ENCODE measurements at places on chromosomes 2 and 18. TPM values are rescaled to one million over a fixed set of nuclear protein-coding genes. Genes with fewer than 3 reads are reported as not detected.

GRCh38 chr2:215832791-215833190, 180.6 kb downstream of the MREG start:
- peaks cover 31% of the 10 kb centered on the region for H3K4me1 ChIP-seq
- DNase-seq, result no peak
- H3K27ac ChIP-seq, result no peak overlapping the region
- H3K4me3 ChIP-seq, result no peak overlapping the region
- no peaks in the 10 kb centered on the region for H3K36me3 ChIP-seq

GRCh38 chr2:44543773-44544725, 182.3 kb downstream of the CAMKMT start:
- no peak overlapping the region for H3K4me3 ChIP-seq
- H3K36me3 ChIP-seq, result no peaks in the 10 kb centered on the region
- no peak overlapping the region for H3K27ac ChIP-seq
- H3K27me3 ChIP-seq, result no peaks in the 10 kb centered on the region
- no peak for DNase-seq
- H3K4me1 ChIP-seq, result peaks cover 13% of the 10 kb centered on the region

DNA sequence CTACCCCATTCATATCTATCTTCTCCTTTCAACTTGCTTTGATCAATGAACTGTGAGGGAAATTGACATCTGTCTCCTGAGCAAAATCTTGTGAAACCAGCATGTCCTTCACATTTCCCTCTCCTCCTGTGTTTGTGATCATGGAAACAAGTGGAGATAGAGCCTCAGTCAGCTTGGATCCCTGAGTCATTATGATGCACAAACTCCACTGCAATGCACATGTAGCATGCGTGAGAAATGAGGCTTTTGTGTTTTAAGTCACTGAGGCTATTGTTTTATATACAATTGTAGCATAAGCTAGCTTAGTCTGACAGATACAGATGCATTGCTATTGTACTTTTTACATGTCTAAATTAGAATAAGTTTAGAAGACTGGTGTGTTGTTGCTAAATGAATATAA, 85.2 kb upstream of the HNMT start:
- H3K36me3 ChIP-seq, result no peaks in the 10 kb centered on the region
- no peaks in the 10 kb centered on the region for H3K27me3 ChIP-seq
- no peaks in the 10 kb centered on the region for H3K4me1 ChIP-seq
- no peak for DNase-seq

- H3K4me1 ChIP-seq, result peaks cover 13% of the 10 kb centered on the region
- no peaks in the 10 kb centered on the region for H3K36me3 ChIP-seq
- no peak for DNase-seq
- no peak overlapping the region for H3K27ac ChIP-seq
- H3K4me3 ChIP-seq, result peak overlapping the region; percentile 3
Observed at GRCh38 chr2:217127744-217128143, 267.9 kb upstream of the TNP1 start.

DNA sequence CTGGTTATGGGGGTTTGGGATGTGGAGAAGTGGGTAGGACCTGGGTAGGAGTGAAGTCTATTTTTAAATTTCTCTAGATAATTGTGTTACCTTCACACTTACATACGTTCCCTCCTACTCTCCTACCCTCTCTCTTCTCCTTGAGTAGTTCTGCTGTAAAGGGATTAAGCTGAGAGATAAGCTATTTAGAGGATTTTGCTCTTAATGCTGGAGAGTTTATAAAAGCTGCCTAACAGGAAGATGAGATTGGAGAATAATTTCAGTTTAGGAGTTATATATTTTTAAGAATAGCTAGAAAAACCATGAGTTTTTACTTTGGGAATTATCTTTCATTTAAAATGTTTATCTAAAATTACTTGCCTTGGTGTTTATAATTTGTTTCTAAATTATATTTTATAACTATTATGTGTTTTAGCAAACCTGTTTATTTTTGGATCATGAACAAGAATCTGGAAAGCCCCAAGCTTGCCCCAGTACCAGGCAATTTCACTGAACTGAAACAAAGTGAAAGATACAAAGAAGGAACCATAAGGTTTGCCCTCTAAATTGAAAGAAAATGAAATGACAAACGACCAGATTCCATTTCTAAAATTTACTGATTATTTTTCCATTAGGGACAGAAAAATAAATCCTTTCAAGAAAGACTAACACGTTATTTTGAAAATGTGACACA, 101.5 kb downstream of the ZNF532 start:
- H3K27ac ChIP-seq, result no peak overlapping the region
- H3K4me1 ChIP-seq, result peaks cover 16% of the 10 kb centered on the region
- no peak overlapping the region for H3K4me3 ChIP-seq
- H3K36me3 ChIP-seq, result peaks cover 50% of the 10 kb centered on the region

GRCh38 chr2:56195563-56195962, 11.8 kb downstream of the CCDC85A start:
- peaks cover 3% of the 10 kb centered on the region for H3K36me3 ChIP-seq
- peaks cover 20% of the 10 kb centered on the region for H3K27me3 ChIP-seq
- no peak overlapping the region for H3K27ac ChIP-seq
- no peaks in the 10 kb centered on the region for H3K4me1 ChIP-seq

DNA sequence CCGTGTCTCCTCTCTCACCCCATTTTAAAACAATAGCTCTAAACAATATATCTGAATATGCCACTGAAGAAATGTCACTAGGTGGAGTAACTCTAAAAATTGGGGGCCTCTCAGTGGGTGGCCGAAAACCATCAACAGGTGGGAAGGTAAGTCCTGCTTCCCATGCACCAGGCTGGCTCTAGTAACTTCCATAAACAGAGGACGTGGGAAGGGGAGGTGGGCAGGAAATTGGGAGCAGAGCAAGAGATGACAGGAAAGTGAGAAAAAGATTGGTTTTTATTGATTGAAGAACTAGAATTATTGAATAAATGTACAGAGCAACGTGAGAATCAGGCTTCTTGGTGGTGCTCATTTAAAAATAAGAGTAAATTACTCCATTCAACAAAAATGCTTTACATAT, 170.4 kb downstream of the SOCS6 start:
- no peak overlapping the region for H3K27ac ChIP-seq
- H3K36me3 ChIP-seq, result no peaks in the 10 kb centered on the region
- H3K27me3 ChIP-seq, result peaks cover 20% of the 10 kb centered on the region
- DNase-seq, result no peak
- peaks cover 1% of the 10 kb centered on the region for H3K4me1 ChIP-seq

DNA sequence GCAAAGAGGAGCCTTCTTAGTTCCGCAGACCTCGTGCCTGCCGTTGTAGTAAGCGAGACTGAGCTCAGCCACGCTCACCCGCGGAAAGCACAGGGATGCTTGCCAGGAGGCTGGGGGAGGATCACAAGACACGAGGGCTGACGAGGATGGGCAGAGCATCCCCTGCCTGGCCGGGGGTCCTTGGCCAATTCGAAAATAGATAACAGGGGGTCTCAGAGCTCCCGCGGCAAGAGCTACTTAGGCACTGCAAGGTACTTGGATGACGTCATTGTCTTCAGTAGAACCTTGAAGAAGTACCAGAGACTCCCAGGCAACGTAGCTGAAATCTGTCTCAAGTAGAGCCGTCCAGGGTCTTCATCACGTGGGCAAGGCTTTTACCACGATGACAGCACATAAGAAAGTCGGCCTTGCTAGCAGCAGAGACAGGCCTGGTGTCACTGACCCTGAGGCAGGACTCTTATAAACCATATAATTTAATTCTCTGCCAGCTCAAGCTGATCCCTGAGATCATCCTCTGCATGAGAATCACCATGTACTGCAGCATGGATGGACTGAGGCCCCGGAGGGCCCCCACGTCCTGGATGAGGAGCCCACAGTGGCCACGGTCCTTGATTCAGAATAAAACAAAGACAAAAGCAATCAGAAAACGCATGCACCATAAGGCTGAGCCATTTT, 81.9 kb downstream of the TMEM18 start:
- no peak for DNase-seq
- H3K27me3 ChIP-seq, result no peaks in the 10 kb centered on the region
- no peaks in the 10 kb centered on the region for H3K36me3 ChIP-seq
- H3K4me3 ChIP-seq, result no peak overlapping the region
- peaks cover 23% of the 10 kb centered on the region for H3K4me1 ChIP-seq

DNA sequence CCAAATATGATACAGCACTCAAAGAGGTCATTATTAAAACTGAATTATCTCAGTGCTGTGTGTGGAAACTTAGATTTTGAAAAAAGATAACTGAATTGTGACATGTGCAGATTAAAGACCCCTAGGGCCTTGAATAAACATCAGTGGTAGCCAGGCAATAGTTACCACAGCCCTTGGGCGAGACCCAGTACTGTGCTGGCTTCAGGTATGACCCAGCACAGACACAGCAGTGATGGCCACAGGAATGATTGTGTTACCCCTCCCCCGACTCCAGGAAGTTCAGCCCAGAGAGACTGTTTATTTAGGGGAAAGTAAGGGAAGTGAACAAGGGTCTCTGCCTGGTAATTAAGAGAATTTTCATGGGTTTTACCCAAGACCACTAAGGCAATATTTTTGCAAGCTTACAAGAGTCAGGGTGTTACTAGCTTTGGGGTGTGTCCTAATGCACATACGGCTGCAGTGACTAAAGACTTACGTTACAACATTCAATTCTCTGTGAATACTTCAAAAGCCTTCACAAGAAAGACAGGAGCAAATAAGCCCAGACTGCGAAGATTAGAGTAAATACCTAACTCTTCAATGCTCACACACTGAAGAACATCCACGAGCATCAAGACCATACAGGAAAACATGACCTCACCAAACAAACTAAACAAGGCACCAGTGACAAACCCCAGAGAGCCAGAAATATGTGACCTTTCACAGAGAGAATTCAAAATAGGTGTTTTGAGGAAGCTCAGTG, 28.2 kb upstream of the ITGAV start:
- no peaks in the 10 kb centered on the region for H3K27me3 ChIP-seq
- peaks cover 11% of the 10 kb centered on the region for H3K4me1 ChIP-seq
- DNase-seq, result no peak
- no peak overlapping the region for H3K4me3 ChIP-seq
- peak overlapping the region; percentile 7 for H3K27ac ChIP-seq

- no peak for DNase-seq
- no peak overlapping the region for H3K27ac ChIP-seq
- H3K4me1 ChIP-seq, result no peaks in the 10 kb centered on the region
- H3K36me3 ChIP-seq, result no peaks in the 10 kb centered on the region
- no peaks in the 10 kb centered on the region for H3K27me3 ChIP-seq
- no peak overlapping the region for H3K4me3 ChIP-seq
Observed at GRCh38 chr2:58019229-58019628, 27.4 kb upstream of the VRK2 start.

DNA sequence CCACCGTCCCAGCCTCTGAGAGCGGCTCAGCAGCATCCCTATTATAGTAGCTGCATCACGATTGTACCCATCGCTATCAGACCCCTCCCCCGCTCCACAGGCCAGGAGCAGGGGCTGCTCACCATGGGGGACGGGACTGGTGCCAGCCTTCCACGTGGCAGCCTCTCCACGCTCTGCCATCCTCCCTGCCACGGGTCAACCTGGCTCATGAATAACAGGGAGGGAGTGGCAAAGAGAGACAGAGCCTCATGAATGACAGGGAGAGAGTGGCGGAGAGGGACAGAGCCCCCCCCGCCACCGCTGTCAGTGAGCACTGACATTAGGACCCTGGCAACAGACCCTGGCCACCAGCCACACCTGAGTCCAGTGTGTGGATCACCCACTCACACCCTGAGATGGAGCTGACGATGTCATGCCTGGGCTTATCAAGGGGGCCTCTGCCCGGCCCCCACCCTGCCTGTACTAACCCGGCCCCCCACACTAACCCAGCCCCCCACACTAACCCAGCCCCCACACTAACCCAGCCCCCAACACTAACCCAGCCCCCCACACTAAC, 16.9 kb downstream of the CROCC2 start:
- H3K4me3 ChIP-seq, result no peak overlapping the region
- no peaks in the 10 kb centered on the region for H3K36me3 ChIP-seq
- DNase-seq, result no peak

GRCh38 chr2:100230754-100231153, 88.4 kb upstream of the AFF3 start:
- no peaks in the 10 kb centered on the region for H3K36me3 ChIP-seq
- no peak for DNase-seq
- peaks cover 12% of the 10 kb centered on the region for H3K27me3 ChIP-seq
- H3K4me1 ChIP-seq, result peaks cover 12% of the 10 kb centered on the region
- no peak overlapping the region for H3K27ac ChIP-seq
- H3K4me3 ChIP-seq, result no peak overlapping the region

GRCh38 chr2:8855010-8855409, 17.6 kb upstream of the KIDINS220 start:
- no peak overlapping the region for H3K27ac ChIP-seq
- peaks cover 17% of the 10 kb centered on the region for H3K4me1 ChIP-seq
- no peak for DNase-seq
- peaks cover 15% of the 10 kb centered on the region for H3K36me3 ChIP-seq
- H3K27me3 ChIP-seq, result no peaks in the 10 kb centered on the region

- peak within 1 kb of the TSS; percentile 83 for H3K4me3 ChIP-seq
- H3K36me3 ChIP-seq, result no peaks in the 10 kb centered on the region
- DNase-seq, result no peak
- H3K27me3 ChIP-seq, result peaks cover 63% of the 10 kb centered on the region
Observed at GRCh38 chr2:120346026-120346666, at the start of gene INHBB. INHBB (plus strand) TSS chr2:120346136; CDS start chr2:120346189, 53 bp downstream.

DNA sequence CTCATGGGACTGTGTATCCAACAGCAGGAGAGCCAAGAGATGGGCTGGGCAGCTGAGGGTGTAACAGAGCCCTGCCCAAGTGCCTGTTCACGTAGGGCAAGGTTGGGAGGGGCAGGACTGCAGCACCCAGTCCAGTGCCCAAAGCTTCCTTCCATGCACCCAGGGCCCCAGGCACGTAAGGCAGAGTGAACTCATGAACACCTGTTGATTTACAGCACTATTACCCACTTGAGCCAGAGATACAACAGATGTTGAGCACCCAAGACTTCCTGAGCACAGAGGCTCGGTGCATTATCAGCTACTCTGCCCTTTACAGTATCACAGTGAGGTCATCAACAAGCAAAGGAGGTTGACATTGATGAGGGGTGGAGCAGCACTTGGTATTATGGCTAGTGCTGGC, 50.2 kb upstream of the FHL2 start:
- H3K27me3 ChIP-seq, result no peaks in the 10 kb centered on the region
- H3K36me3 ChIP-seq, result no peaks in the 10 kb centered on the region
- peak overlapping the region; percentile 26 for H3K27ac ChIP-seq
- peaks cover 5% of the 10 kb centered on the region for H3K4me1 ChIP-seq

CD8B2 gene
- 0.31 TPM for total RNA-seq

STAT4 gene
- 2.1 TPM for total RNA-seq

FOXD4L1 gene
- total RNA-seq, result not detected

SERPINB11 gene
- 1.4 TPM for total RNA-seq

TBR1 gene
- not detected for total RNA-seq

CCDC148 gene
- 3.1 TPM for total RNA-seq

LANCL1 gene
- 55.9 TPM for total RNA-seq

TMEM182 gene
- 5.8 TPM for total RNA-seq
